Stimulated activated naive B cell treated with anti-CD40 and anti-IgM and Interleukin-4, amounts not matched to agents 10 μg/mL and 1 μg/mL and 100 μg/mL, for 72 hours (primary cell): ENCODE measurements at places on chromosomes 7 and 10.

- DNase-seq: no peak
Observed at GRCh38 chr7:32428546-32428945, 61.6 kb downstream of the LSM5 start.

DNA sequence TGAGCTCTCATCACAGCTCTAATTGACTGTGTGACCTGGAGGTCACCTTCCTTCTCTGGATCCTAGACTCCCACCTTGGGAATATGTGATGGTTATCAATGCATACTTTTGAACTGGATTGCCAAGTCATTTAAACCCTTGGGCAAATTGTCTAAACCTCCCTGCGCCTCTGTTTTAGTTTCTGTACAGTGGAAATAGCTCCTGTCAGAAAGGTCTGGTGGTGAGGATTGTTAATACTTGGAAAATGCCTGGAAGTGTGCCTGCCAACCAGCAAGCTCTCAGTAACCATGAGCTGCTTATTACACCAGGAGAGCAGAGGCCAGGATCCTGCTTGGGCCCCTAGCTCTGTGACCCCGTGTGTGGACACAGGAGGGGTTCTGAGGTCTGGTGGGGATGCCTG is 108.7 kb upstream of the PPIF start:
- DNase-seq: no peak

GRCh38 chr10:75230600-75231038 is 5.1 kb downstream of the COMTD1 start:
- peak; percentile 82 for DNase-seq

DNA sequence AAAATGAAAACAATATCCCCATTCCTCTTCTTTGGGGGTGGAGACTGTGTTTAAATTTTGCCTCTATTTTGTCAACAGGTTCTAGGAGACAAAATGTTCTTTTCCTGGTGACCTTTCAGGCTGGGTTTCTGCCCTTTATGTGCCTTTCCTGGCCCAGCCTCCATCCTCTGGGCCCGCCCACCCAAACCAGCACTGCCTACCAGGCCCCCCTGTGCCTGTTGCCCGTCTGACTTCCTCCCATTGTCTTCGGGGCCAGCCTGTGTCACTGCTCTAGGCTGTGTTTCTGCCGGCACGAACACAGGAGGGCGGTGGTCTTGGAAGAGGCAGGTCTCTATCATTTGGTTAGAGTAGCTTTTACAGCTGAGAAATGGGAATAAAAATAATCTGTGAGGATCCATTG is 13.9 kb downstream of the TSPAN14 start:
- DNase-seq: no peak

DNA sequence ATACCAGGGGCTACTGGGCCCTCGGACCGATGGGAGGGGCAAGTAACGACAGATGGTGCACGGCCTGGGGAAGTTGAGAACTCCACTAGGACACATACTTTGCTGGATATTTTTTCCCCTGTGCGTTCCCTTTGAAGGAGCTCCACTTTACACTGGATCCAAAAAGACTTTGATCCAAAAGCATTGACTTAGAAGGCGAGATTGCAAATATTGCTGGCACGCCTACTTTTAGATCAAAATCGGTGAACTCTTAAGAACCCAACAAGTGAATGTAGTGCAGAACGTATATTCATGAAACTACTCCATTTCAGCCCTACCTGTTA is 436 bp upstream of the SLC25A13 start:
- no peak for DNase-seq

- no peak for DNase-seq
Observed at GRCh38 chr7:144384555-144385245, 18.8 kb downstream of the NOBOX start.

DNA sequence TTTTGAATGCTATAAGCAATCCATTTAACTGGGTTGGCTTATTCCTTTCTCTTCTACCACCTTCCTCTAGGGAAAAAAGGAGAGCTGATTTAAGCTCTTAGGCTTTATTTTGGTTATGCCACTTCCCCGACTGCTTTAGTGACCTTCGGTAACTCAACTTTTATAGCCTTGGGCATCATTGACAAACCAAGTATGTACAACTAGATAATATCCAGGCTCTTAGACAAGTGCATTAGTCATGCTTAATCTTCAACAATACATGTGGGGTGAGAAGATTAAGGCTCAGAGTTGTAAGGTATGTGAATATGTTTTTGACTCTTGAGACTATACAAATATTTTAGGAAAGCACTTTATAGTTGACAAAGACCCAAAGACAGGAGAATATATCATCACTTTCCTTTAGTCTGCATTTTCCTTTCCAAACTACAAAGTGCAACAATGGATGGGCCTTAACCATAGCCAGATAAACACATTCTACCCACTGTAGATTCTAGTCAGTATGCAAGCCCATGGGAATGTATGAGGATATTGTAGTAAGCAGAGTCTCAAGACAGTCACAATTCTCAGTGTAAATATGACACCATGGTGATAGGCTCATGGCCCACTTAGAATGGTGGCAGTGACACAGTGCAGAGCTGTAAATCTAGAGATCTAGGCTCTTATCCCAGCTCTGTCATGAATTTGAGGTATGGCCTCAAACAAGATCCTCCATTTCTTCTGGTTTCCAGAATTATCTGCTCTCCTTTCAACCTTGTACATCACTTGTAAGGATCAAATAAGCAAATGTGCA is 1117.3 kb downstream of the SORCS3 start:
- DNase-seq: no peak

DNA sequence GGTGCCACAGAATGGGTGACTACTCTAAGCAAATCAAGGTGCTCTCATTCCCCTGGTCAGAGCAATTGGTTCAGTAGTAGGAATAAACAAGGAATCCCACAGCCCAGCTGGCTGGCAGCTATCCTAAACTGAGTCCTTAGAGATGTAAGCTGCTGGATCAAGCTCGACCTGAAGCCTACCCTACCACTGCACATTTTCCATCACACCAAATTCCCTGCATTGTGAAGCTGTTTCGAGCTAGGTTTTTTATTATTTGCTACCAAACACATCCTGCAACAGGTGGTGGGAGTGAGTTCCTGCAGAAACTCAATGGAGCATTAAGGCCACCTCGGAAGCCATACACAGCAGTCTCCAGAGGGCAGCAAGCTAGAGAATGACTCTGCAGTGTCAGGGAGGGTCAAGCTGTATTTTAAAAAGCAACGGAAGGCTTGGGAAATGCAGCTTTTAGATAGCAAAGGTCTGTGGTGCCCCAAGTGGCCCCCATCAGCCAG is 33.7 kb upstream of the TNRC18 start:
- no peak for DNase-seq

DNA sequence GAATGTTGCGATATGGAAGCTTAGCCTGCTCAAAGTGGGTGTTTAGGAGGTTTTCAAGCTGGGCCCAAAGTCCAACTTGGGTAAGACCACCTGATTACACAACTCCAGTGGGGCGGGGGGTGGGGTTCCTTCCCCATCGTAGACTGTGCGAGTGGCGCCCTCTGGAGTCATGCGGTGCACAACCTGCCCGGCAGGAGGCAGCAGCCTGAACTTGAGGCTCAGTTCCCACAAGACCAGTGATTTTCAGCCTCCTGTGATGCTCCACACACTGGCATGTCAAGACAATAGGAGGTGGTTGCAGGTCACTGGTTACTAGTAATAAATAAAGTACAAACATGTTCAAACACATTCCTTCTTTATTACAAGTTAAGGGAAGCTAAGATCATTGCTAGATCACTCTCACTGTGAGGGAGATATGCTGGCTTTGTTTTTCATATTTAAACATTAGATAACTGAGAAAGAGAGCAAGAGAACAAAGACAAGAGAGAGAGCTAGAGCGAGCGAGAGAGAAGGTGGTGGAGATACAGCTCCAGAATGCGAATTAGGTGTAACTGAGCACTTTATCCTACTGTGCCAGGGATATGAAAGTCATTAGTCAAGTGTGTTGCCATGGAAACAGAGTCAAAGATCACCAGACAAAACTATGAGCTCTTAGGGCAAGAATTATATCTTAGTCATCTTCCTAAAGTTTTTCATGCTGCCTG is 97.4 kb upstream of the BMPER start:
- DNase-seq: no peak

GRCh38 chr7:106178593-106179134 is 66.6 kb upstream of the SYPL1 start:
- DNase-seq: no peak

GRCh38 chr7:21472029-21472428 is 44.1 kb downstream of the SP4 start:
- no peak for DNase-seq

DNA sequence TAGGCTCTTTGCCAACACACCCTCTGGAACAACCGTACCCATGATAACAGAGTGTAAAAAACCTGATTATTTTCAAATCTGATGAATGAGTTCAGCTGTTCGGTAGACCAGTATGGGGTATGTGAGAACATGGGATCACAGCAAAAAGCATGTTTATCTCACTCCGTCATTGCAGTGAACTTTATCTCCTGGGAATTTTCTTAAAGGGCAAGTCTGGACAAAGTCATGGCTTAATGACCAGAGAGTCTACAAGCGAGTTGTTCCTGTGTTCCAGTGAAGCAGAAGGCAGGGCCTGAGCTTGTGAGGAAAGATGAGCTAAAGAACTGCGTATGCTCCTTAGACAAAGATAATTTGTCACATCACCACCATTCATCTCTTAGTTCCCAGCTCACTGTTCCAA is 219.7 kb downstream of the TRIL start:
- no peak for DNase-seq

DNA sequence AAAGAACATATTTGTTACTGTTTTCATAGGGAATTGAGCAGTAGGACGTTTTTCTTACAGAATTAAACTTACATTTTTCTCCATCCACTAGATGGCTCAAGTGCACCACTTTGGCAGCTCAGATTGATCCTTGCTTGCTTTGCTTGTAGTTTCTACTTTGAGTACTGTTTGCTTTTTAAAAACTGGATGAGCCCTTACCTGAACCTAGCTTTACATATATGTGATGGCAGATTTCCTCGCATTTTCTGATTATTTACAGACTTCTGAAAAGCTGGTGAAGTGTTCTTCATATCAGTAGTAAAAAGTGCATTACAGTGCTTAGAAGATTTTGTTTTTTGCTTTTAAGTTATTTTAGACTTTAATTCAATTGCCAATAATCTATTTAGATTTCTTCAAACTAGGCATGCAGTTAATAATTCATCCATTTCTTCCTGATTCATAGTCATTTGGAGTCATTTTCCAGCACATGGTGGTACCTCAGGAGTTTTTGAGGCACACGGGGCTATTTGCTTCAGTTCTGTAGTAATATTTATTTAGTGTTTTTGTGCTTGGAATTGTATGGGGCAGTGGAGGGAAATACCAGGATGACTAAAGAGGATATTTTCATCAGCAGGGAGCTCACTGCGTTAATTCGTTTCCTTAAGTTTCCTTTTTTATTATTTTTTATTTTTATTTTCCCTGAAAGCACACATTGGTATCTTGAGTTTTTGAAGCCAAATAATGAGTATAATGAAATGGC is 57.3 kb downstream of the MAPK8 start:
- peak; percentile 4 for DNase-seq
